AG09319 (cell line): ENCODE measurements at places on chromosomes 2 and 18.

GRCh38 chr18:56716692-56717146, 65.6 kb downstream of the WDR7 start:
- no peak for DNase-seq

DNA sequence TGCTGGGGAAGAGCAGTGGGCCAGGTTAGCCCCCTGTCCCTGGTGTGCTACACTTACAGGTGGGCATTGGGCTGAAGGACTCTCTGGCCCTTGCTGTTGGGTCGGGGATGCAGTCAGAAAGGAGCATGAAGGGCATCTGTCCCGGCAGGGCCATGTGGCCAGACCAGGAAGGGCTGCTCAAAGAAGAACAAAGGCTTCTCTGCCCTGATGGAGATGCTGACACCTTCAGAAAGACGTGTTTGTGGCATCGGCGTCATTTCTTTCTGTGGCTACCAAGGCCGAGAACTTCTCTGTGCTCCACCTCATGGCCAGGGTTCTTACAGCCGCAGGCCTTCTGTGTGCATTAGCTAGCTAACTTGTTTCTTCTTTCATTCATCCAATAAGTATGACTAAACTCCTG, 239.1 kb downstream of the FAM210A start:
- no peak for DNase-seq

DNA sequence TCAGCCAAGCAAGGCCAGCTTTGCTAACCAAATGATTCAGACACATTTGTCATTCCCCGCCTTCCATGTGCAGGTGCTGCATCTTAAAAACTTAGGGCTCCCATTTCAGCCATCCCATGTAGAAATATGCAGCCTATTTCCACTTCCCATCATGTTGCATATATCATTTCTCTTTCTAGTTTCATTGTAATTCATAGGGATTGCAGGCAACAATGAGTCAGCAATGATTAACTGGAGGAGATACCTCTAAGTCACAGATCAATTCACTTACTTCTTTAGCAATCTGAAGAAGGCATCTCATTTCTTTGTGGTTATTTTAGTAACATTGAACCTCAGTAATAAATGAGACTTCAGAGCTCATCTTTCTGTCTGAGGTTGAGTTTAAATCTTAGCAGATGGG, 276.1 kb upstream of the PKDCC start:
- no peak for DNase-seq

DNA sequence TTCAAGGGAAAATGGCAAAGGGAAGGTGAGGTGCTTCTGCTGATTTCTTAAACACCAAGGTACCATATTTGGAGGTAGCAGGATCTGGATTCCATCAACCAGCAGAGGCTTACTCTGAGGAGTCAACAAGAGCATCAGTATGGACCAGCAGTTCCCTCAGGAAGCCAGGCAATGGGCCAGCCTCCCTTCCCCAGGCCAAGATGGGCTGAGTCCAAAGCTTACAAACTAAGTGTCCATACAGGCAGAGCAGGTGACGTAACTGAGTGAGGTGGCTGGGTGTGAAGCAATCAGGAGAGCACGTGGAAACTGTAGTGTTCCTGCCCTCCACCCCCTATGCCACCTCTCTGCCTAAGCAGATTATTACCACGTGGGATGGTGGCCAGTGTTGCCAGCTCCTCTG, 134.2 kb upstream of the HNRNPA3 start:
- DNase-seq, result no peak

DNA sequence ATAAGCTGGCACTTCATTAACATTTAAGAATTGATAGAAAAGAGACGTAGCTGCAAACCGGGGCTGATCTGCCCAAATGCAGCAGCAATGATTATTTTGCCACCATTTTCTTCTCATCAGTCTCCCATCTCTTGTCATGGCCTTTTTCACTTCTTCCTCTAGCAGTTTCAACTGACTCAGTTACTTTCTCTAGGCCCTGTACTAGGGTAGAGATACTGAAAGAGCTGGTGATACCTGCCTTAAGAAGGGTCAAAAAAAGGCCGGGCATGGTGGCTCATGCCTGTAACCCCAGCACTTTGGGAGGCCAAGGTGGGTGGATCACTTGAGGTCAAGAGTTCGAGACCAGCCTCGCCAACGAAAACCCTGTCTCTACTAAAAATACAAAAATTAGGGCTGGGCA, 127.4 kb downstream of the LTBP1 start:
- no peak for DNase-seq

- no peak for DNase-seq
Measured at GRCh38 chr2:22893761-22894517, 491.0 kb upstream of the KLHL29 start.
